ENCODE measurements at places on chromosomes 3 and 15. TPM values are rescaled to one million over a fixed set of nuclear protein-coding genes. Genes with fewer than 3 reads are reported as not detected.

Gene IMPG2
- 0.05 TPM for total RNA-seq

DNA sequence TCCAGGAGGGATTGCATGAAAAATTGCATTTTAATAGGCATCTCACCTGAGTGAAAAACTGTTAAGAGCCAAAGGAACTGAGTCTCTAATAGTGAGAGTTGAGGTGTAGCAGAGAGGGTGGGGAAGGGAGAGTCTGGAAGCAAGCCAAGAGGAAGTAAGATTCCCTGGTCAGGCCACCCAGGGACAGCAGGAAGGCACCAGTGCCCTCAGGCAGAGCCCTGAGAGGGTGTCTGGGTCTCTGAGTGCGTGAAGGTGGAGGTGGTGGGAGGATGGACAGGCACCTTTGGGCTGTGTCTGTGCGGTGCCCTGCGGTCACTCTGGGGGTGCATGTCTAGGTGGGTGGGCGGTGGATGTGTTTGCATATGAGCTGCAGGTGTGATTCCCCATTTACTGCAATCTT is 300.4 kb upstream of the ROPN1 start:
- no peak overlapping the region for H3K27ac ChIP-seq
- no peak for DNase-seq
- no peaks in the 10 kb centered on the region for H3K4me1 ChIP-seq
- no peaks in the 10 kb centered on the region for H3K36me3 ChIP-seq
- H3K27me3 ChIP-seq, result peaks cover 33% of the 10 kb centered on the region

Gene BOC
- total RNA-seq, result 3.0 TPM

Gene CSPG5
- 1.3 TPM for total RNA-seq

DNA sequence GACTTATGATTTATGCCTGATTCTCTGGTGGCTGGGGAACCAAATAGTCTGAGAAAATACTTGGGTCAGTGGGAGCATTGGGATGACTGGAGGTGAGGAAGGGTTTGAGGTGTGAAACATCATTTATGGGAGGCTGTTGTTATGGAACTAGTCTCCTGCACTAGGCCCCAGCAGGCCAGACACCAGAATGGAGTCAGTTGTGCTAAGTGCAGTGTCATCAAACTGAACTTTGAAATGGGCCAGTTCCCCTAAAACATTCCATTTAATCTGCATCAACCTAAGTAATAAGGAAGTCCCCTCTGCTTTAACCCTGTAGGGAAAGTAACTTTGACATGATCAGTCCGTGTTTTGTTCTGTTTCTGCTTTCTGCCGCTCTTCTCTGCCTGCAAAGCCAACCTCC is 44.9 kb upstream of the KLHL25 start:
- no peak overlapping the region for H3K27ac ChIP-seq
- H3K4me3 ChIP-seq, result no peak overlapping the region
- no peaks in the 10 kb centered on the region for H3K36me3 ChIP-seq
- H3K27me3 ChIP-seq, result 0 out of 2 replicates have a peak, but pooled peaks cover 3% of the 10 kb centered on the region
- peaks cover 12% of the 10 kb centered on the region for H3K4me1 ChIP-seq

Gene DNAJA4
- total RNA-seq, result 0.33 TPM

All from PC-9 (cell line).